DMS79 treated with DMSO at 0.1 percent for 48 hours (cell line): ENCODE measurements at places on chromosomes 1 and 21.

- DNase-seq, result no peak
Measured at GRCh38 chr1:27550510-27551169, 53.3 kb downstream of the AHDC1 start.

- DNase-seq, result peak; percentile 8
Measured at GRCh38 chr21:35925497-35925896, 134.8 kb downstream of the SETD4 start.

DNA sequence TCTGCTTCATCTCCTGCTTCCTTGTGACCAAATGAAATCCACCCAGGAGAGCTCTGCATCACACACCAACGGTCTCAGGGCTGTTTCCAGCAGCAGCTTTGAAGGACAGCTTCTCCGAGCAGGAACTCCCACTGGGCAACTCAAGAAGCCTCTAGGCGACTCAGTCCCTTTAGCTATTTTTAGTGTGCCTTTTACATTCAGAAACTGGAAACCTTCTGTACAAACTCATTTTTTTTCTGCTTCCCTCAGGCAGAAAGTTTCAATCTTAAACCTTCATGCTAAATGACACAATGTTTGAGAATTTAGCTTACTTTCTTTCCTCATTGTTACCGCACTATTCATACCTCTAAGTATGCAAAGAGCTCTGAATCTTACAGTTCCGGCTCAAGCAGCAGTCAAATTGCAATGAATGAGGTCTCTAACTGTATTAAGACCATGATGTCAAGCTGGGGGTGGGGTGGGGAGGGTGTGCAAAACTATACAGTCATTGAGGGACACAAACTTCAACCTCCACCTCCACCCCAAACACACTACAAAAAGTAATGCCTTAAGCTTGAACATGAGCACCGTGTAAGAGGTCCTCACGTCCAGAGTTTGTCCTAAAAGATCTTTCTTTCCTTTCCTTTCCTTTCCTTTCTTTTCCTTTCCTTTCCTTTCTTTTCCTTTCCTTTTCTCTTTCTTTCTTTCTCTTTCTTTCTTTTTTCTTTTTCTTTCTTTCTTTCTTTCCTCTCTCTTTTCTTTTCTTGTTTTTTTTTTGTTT lies 16.4 kb upstream of the TARBP1 start:
- no peak for DNase-seq

- no peak for DNase-seq
Measured at GRCh38 chr21:15365751-15366392, 301.1 kb upstream of the NRIP1 start.

GRCh38 chr21:27103768-27104167 lies 136.9 kb upstream of the ADAMTS5 start:
- no peak for DNase-seq

DNA sequence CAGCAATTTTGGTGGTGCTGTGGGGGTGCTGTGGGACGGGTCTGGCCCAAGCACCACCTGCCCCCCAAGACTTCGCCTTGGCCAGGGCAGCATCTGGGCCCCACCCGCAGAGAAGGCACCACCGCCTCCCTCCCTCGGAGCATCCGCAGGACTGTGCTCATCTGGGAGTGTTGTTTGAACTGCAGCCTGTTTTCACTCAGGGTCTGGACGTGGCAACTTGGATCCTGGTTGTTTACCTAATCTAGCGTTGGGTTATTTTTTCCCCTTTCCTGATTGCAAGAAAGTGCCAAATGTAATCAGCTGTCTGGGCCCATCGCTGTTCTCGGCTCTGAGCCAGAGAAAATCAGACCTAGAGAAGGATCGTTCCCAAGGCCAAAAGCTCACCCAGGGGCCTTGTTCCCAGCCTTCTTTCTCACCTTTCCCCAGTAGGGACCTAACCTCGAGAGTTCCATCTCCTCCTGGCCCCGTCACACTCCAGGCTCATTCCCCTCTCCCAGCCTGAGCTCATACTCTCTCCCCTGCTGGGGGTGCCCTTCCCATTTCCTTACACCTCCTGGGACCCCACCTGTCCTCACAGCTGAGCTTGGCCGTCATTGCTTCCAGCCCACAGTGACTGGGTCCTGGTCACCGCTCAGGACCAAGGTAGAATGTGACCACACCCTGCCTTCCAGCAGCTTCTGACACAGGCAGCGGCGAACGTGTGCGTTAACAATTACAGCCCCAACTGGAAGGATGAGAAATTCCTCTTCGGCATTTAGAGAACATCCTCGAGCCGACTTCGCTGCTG lies 72.0 kb upstream of the FAM20B start:
- no peak for DNase-seq

DNA sequence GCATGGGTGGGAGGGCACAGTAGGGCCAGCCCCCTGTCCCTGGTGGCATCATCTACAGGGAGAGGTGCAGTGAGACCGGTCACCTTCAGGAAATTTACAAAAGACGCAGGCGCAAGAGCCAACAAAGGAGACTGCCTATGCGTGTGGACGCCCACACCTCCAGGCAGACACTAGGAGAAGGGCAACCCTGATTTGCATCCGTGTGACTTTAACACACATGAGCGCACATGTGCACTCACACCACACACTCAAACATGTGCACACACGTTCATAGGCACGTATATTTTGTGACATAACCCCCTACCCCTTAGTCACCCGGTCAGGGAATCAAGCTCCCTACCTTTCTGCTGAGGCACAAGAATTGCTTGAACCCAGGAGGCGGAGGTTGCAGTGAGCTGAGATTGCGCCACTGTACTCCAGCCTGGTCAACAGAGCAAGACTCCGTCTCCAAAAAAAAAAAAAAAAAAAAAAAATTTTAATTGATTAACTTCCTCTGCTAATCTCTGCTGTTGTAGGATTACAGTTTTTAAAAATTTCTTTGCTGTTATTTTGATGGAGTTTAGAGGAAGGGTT lies 84.7 kb upstream of the SLC25A33 start:
- DNase-seq, result no peak

DNA sequence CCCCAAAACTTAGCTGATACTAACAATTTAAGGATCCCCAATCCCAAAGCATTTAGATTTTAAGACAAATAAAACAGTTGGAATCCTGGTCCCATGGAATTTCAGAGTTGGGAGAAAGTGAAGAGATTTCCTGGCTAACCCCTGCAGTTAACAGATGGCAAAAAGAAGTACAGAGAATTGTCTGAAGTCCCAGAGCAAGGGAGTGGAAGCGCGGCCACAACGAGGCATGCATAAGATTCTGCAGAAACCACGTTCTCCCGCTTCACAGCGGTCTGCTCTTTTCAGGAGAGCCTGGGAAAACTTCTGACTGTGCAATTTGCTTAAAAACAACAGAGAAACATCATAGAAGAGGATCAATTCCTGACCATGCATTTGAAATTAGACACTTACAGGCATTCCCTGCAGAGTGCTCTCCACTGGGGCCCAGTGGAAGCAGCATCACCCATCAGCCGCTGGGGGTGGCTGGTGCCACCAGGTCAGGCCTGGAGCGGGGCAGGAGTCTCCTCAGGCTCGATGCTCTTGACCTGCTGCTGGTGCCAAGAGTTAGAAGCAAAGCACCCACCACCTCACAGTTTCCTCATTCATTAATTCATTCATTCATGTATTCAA lies 226.7 kb upstream of the POU3F1 start:
- DNase-seq, result no peak

DNA sequence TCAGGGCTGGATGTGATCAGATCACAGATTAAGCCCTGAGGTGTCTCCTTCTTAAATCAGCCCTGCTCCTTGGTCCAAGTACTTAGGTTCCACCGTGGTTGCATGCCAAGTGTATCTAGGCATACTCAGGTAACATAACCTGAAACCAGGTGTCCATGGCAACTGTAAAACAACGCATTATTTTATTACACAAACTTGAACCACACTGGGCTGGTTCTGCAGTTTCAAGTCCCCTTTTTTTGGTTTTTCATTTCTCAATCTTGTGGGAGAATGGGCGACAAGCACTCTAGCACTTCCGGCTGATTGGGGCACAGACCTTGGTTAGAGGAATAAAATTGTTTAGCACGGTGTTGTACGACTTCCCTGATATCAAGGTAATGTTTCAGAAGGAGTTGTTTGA lies 65.2 kb downstream of the GBP6 start:
- DNase-seq, result peak; percentile 80
